ENCODE measurements at places on chromosomes 3 and 15. TPM values are rescaled to one million over a fixed set of nuclear protein-coding genes. Genes with fewer than 3 reads are reported as not detected.

GNAT1 gene
- not detected for total RNA-seq

EHD4 gene
- 27.1 TPM for total RNA-seq

MYO5A gene
- 21.4 TPM for total RNA-seq

GRCh38 chr15:68235022-68235421, 5.5 kb upstream of the CLN6 start:
- DNase-seq: no peak

DNA sequence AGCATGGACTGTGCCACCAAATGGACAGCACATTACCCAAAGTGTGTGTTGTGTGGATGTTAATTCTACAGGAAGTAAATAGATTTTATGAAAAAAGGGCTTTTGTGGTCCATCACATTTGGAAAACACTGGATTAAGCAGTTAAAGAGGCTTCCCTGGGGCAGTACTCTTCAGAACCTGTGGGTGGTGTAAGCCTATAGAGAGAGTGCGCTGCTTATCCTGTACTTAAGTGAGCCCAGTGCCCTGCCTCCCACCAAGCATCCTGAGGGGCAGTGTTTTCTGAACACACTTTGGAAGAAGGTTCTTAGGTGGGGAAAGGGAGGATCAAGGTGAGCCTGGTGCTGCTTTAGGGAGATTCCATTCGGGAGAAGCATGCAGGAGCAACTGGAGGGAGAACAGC, 10.9 kb downstream of the TTLL3 start:
- DNase-seq: no peak

- DNase-seq: no peak
Measured at GRCh38 chr15:54790693-54791092, 406.0 kb downstream of the RSL24D1 start.

DNA sequence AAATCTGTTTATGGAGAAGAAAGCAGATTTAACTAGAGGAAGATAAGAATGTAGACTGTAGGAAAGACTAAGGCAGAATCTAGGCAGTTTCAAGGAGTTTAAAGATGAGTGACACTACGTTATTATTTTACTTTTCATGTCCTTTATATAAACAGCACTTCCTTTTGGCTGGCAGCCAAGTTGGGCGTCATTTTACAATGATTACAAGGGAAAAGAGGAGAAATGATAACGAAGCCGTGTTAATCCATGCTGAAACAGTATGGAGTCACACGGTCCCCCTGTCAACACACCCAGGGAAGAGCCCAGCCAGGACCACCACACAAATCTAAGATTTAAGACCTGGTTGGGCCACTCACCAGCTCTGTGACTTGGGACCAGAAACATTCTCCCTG, 83.7 kb upstream of the NEO1 start:
- DNase-seq: no peak

GRCh38 chr3:38260474-38260873, 5.1 kb upstream of the SLC22A13 start:
- no peak for DNase-seq

DNA sequence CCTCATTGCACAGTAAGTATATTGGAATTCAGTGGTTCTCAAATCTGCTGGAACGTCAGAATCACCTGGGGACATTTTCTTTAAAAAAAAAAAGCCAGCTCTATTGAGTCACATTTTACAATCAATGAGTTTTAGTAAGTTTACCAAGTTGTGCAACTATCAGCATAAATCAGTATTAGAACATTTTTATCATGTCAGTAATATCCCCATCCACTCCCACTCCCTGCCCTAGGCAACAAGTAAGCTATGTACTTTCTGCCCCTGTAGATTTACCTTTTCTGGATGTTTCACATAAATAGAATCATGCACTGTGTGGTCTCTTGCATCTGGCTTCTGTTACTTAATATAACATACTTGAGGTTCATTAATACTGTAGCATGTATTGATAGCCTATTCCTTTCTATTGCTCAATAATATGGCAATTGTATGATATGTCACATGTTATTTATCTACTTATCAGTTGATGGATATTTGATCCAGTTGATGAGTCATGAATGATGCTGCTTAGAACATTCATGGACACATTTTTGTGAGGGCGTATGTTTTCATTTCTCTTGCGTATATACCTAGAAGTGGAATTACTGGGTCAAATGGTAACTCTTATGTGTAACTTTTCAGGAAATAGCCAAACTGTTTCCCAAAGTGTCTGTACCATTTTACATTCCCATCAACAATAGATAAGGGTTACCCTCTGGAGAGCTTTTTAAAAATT, 180.5 kb downstream of the THSD4 start:
- DNase-seq: no peak

Measured in esophagus squamous epithelium (tissue), 5 donors.